ENCODE measurements at places on chromosomes 6 and 20.

- DNase-seq, result no peak
These were observed 10.4 kb upstream of the ABHD16B start for GRCh38 chr20:63850689-63851547.

DNA sequence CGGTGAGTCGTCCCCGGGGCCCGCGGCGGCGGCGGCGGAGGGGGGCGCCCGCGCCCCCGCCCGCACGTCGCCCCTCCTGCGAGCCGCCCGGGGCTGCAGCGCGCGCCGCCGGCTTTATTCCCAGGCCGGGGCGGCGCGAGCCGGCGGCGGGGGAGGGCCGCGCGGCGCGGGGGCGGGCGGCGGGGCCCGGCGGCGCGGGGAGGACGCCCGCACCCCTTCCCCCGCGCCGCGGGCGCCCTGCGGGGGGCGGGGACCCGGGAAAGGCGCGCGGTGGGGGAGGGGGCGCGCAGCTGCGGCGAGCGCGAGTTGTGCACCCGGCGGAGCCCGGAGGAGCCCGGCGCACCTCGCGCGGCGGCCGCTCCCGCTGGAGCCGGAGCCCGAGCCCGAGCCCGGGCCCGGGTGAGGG is 646 bp downstream of the HMGA1 start:
- DNase-seq, result no peak

DNA sequence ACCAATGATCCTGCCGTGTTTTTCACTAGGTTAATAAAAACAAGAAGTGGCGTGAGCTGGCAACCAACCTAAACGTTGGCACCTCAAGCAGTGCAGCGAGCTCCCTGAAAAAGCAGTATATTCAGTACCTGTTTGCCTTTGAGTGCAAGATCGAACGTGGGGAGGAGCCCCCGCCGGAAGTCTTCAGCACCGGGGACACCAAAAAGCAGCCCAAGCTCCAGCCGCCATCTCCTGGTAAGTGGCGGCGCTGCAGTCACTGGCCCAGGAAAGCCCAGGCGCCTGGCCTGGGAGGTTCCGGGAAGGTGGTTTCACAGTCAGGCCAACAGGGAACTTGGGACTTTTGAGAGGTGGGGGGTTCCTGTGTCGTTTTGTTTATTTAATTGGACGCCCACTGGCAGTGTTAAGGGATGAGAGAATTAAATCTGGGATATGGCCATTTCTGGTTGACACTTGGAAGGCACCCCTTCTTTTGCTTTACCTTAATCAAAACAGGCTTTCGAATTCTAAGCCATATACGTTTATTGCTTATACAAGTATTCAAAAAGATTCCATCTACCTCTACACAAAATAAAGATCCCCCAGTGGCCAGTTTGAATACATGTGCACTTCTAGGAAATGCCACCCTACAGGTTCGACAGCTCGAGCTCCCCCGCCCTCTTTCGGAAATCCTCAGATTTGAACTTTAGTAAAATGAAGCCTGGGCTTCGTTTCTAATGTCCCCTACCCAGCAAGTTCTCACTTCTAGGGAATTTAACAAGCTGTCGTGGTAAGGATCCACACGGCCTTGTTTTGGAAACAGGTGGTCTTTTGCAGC is 138.9 kb downstream of the TMEM242 start:
- peak; percentile 71 for DNase-seq

GRCh38 chr20:60236613-60237012 is 278.4 kb downstream of the CDH26 start:
- DNase-seq, result no peak

- DNase-seq, result peak; percentile 16
These were observed 963 bp downstream of the DDRGK1 start for GRCh38 chr20:3203315-3204123.

DNA sequence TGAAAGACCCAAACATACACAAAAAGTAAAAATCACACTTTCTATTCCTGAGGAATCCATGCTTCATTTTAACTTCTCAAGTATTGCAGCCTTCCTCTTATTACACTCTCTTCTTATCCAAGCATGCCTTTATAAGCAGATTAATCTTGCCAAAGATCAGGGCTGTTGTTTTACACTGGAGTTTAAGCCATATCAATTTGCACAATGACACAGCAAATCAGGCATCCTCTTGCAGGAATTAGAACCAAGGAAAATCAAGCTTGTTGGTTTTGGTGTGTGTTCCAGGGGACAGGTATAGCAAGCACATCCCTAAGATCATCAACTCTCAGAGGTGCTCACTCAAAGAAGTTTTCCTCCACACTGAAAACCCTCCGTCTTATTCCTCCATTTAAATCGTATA is 69.5 kb downstream of the CYP39A1 start:
- peak; percentile 4 for DNase-seq

DNA sequence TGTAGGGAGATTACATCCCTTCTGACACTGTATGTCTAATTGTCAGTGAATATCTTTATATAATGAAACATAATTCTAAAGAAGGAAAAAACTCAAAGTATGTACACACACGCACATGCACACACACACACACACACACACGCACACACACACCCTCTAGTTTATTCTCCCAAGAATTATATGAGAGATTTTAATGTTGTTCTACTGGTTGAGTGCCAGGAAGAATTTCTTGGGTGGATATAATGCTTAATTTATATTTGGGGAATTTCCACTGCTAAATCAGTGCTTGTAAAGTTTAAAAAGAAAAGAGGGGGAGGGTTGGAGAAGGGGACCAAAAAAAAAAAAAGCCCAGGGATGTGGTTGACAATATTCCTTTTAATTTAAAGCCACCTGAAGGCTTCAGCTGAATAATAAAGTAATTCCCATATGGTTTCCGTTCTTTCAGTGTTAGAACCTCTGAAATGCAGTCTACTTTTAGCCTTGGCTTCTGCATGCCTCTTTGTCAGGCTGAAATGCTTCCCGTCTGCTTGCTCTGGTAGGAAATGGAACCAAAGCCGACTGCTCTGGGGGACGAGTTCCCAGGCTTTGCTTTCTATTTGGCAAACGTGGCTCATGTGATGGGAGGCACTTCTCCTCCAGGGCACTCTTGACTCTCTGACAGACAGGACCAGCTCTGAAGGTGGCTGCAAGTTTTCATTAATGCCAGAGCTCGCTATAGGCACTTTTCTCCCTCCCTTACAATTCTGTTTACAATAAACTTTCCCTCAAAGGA is 225.4 kb downstream of the PRL start:
- peak; percentile 73 for DNase-seq

- peak; percentile 79 for DNase-seq
These were observed at the start of gene SLC35B2 for GRCh38 chr6:44257025-44257752. Gene SLC35B2, minus strand, starts transcription at chr6:44257528. Its CDS starts 118 bp downstream, at chr6:44257410.

DNA sequence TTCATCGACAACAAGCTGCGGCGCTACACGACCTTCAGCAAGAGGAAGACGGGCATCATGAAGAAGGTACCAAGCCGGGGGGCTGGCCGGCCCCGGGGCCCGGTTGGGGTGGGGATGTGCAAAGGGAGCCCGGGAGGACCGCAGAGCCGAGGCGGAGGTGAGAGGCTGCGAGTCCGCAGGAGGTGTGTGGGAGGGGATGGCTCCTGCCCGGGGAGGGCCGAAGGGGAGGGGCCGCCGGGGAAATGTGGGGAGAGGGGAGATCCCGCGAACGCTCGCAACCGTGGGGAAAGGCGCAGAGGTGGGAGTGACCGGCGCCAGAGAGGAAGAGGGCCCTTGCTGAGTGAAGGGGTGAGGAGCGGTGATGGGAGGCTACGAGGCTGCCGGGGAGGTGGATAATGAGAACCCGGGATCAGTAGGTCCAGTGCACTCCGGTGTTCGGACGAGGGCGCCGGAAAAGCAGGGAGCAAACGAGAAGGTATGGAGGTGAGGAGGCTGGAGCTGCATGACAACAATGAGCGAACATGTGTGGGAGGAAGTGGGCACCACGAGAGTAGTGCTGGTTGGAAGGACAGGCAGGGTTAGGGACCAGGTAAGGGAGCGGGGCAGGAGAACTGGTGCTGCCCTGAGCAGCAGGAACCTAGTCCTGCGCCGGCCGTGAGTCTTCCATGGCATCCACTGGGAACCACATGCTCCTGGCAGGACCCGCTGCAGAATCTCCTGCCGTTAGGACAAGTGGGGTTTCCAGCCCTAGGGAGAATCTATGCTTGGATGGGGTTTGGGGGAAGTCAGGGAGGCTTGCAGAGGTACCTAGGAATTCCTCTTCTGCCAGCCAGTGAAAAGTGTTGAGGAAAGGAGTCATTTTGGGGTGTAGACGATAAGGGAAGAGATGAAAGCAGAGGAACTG is 1.3 kb downstream of the SRF start:
- peak; percentile 38 for DNase-seq

DNA sequence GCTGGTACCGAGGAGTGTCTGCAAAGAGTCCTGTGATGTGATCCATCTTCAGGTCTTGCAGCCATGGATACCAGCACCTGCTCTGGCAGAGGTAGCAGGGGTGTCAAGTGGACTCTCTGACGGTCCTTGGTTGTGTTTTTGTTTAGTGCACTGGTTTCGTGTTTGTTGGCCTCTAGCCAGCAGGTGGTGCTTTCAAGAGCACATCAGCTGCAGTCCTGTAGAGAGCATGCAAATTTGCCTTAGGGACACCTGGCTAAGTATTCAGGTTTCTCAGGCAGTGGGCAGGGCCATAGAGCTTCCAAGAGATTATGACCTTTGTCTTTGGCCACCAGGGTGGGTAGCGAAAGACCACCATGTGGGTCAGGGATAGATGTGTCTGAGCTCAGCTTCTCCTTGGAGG is 14.5 kb upstream of the RGS17 start:
- no peak for DNase-seq

- peak; percentile 32 for DNase-seq
These were observed 3.1 kb downstream of the ZNF76 start for GRCh38 chr6:35262596-35262995.

DNA sequence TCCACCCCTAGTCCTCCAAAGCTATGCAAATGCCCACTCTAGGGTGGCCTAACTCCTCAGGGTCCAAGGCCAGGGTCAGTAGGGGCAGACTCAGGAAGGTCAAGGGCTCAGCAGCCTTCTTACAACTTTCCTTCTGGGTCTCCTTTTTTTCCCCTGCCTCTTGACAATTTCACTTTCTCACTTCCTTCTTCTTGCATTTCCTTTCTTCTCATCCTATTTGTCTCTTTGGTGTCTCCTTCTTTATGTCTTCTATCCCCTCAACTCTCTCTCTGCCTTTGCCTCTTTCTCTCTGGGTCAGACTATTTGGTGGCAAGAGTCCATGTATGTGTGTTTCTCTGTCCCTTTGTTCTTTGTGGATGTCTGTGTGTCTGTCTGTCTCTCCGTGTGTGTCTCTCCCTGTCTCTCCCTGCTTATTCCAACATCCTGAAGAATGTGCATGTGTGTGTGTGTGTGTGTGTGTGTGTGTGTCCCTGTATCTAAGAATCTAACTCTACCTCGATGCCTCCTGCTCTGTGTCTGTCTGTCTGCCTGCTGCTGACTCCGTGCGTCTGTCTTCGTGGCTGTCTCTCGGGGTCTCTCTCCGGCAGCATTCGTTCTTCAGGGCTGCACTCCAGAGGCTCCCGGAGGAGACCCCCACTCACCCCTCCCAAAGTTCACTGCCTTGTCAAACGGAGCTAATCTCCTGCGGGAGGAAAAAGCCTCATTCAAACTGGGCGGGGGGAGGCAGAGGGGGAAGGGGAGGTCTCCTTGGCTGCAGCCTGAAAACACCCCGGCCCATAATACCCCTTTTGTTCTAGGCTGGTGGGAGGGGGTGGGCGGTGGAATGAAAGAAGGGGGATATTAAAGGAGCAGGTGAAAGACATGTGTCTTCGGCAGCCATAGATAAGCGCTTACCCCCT is 51.7 kb upstream of the FOXP4 start:
- peak; percentile 36 for DNase-seq

GRCh38 chr6:114588726-114589125 is 245.9 kb upstream of the HS3ST5 start:
- DNase-seq, result no peak

DNA sequence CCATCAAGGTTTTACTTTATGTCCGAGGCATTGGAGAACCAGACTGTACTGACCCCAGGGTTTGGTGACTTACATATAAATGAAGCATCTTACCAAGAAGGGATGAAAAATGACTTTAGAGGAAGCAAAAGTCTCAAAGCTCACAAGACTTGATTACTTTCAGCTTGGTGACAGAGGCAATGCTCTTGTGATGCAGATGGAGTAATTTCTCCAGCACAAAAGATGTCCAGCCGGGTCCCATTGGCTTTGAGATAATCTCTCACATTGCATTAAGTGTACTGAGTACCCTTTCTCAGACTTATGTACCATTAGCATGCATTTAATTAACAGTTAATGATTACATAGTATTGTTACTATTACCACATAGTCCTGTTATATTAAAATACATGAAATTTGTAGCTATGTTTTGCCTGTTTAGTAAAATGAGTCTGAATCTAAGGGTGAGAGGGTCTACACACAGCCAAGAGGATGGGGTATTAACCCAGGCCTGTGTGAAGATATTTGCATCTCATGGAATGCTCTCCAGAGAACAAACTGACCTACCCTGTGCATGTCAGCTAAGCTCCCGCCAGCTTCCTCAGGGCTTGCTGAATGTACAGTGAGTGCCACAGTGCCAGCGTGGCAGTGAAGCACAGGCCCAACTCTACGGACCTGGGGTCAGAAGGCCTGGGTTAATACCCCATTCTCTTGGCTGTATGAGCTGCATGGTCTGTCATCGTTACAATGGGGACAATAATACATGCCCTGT is 5.6 kb downstream of the HTR1E start:
- DNase-seq, result no peak

GRCh38 chr20:56897318-56897957 is 268.3 kb downstream of the TFAP2C start:
- no peak for DNase-seq

GRCh38 chr6:112113918-112114317 is 26.5 kb downstream of the FAM229B start:
- no peak for DNase-seq

GRCh38 chr20:1625083-1625690 is 5.4 kb upstream of the SIRPB1 start:
- DNase-seq, result no peak

DNA sequence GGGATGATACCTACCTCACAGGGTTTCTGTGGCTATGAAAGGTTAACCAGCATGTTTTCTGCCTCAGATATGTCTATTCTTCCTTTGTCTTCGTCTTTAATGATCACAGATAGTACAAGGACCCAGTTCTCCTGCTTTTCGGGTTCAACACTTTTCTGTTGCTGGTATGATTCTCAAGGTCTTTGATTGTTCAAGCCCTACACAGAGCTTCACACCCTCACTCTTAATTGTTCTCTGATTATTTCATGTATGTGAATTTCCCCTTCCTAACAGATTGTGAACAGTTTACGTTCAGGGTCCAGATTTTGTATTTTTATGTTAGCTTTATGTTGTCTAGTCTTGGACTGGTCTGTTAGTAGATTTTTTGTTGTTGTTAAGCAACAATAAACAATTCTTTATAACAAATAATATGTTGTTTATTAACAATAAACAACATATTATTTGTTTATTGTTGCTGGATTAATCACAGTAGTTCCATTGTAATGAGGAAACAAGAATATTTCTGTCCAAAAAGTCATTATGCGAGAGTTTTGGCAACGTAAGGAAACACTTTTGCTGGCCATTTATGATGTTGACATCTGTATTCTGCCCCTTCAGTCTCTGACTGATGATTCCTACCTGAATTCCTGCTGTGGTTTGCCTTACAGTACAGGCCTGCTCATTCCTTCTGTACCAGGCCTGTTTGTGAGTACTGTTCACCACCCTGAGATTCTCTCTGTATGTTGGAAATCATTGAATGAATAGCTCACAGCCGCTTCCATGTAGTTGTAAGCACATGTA is 27.2 kb upstream of the TULP4 start:
- peak; percentile 24 for DNase-seq

- no peak for DNase-seq
These were observed 54.8 kb upstream of the GCM1 start for GRCh38 chr6:53203483-53203882.
